ENCODE measurements at places on chromosomes 6 and 20.
A peak's percentile ranks its signal among the peaks of the same experiment; 100 is the strongest.

GRCh38 chr6:38459291-38459690 is 180.4 kb downstream of the BTBD9 start:
- DNase-seq = no peak

GRCh38 chr6:44028789-44029310 is 98.4 kb downstream of the MRPL14 start:
- no peak for DNase-seq

- peak; percentile 78 for DNase-seq
Measured at GRCh38 chr6:116461932-116462885, 1.0 kb downstream of the CALHM6 start.

DNA sequence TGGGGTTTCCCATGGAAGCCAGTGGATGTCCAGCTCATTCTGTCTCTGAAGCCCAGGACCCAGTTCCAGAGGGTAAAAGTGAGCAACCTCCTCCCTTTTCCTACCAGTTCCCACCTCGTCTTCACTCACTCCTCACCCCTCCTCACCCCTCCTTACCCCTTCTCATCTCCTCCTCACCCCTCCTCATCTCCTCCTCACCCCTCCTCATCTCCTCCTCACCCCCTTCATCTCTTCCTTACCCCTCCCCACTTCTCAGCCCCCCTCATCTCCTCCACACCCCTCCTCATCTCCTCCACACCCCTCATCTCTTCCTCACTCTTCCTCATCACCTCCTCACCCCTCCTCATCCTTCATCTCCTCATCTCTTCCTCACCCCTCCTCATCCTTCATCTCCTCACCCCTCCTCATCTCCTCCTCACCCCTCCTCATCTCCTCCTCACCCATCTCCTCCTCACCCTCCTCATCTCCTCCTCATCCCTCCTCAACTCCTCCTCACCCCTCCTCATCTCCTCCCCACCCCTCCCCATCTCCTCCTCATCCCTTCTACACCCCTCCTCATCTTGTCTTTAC is 246.1 kb downstream of the MYLK4 start:
- DNase-seq = no peak

GRCh38 chr6:45256697-45257695 is 71.1 kb upstream of the RUNX2 start:
- no peak for DNase-seq

DNA sequence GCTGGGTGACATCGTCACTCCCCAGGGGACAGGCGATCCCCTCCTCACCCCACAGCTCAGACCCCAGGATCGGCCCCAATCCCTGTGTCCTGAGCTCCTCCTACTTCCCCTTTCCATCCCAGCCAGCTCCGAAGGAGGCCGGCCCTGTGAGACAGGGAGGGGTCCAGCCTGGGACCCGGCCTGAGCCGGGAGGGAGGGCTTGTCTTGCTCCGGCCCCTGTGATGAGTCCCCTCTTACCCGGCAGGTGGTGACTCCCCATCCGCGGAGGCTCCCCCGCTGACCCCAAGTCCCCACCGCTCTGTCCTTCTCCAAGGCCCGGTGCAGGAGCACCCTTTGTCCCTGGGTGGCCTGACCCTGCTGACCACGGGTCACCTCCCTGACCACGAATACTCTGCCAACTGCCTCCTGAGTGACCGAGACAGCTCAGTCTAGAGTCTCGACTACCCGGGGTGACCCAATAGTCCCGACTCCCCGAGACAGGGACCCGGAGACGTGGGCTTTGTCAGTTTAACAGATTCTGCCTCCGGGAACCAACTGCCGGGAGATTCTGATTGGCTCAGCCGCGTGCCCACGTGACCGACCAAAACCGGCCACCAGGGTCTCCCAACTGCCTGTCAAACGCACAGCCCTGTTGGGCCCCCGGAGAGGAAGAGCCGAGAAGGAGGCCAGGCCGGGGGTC is 187.4 kb upstream of the PROKR2 start:
- DNase-seq = peak; percentile 71

DNA sequence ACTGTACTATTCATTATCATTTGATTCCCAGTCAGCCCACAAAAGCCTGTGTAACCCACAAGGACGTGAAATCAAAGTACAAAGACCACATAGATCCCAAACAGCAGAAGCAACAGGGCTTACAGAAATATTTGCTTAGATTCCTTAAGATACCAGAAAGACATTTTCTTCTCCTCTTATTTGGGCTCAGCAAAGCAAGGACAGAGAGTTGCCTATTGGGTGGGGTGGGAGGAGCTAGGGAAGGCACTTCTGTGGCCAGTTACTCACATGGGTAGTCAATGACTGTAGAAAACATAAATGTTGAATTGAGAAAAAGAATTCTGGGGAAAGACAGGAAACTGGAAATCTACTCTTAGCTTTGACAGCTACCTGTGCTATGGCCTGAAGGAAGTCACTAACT is 19.8 kb downstream of the PDE7B start:
- DNase-seq = no peak

All from GM20000 (cell line).